Fibroblast of skin of right quadriceps (primary cell): ENCODE measurements at places on chromosomes 12 and 14.
A peak's percentile ranks its signal among the peaks of the same experiment; 100 is the strongest.

- DNase-seq: no peak
These were observed 81.2 kb downstream of the PITPNM2 start for GRCh38 chr12:123069436-123070266.

DNA sequence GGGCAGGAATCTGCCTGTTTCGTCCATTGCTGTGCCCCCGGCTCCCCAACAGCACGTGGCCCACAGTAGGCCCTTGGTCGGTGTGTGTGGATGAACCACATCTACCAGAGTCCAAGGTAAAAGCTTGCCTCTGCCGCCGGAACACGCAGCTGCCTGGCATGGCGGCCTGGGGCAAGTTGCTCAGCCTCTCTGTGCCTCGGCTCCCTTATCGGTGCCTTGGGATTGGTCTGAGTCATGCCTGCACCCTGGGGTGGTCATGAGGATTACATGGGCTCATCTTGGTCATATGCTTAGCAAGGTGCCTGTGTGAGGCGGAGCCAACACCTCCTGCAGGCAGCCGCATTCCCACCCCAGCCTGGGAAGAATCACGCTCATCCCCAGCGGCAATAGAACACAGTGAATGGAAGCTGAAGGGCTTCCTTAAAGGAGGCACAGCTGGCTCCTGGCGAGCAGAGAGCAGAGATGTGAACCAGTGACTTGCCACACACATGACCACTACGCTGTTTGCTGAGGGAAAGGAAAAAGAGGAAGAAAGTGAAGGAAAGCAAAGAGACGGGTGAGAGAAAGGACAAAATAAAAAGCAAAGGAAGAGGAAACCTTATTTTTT lies 5.5 kb upstream of the SCARB1 start:
- DNase-seq: no peak

- no peak for DNase-seq
These were observed 22.9 kb downstream of the CPSF2 start for GRCh38 chr14:92144708-92145107.

DNA sequence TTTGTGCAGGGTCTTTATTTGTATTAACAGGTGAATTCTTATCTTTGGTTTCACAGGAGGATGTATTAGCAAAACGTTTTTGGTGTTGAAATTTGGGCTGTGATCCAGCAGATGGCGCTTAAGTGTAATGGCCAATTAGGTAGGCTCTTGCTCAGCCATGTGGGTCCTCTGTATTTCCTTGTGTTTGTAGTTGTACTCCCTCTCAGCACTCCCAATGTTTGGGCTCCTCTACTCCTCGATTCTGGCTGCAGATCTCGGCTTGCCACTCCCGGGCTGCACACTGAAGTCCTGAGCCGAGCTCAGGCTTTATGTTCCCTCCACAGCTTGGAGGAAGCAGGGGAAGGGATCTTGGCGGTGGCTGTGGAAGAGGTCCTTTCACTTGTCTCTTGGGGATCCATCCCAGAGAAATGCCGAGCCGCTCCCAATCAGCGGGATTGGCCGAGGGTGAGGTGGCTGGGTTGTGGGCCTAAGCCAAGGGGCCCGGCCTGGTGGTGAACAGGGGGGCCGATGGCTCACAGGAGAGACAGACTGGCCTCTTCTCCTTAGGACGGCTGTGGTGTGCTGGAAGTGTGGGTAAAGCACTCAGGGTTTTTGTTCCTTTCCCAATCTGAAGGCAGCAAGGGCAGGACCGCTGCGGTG lies 133.7 kb downstream of the AEBP2 start:
- peak; percentile 55 for DNase-seq

DNA sequence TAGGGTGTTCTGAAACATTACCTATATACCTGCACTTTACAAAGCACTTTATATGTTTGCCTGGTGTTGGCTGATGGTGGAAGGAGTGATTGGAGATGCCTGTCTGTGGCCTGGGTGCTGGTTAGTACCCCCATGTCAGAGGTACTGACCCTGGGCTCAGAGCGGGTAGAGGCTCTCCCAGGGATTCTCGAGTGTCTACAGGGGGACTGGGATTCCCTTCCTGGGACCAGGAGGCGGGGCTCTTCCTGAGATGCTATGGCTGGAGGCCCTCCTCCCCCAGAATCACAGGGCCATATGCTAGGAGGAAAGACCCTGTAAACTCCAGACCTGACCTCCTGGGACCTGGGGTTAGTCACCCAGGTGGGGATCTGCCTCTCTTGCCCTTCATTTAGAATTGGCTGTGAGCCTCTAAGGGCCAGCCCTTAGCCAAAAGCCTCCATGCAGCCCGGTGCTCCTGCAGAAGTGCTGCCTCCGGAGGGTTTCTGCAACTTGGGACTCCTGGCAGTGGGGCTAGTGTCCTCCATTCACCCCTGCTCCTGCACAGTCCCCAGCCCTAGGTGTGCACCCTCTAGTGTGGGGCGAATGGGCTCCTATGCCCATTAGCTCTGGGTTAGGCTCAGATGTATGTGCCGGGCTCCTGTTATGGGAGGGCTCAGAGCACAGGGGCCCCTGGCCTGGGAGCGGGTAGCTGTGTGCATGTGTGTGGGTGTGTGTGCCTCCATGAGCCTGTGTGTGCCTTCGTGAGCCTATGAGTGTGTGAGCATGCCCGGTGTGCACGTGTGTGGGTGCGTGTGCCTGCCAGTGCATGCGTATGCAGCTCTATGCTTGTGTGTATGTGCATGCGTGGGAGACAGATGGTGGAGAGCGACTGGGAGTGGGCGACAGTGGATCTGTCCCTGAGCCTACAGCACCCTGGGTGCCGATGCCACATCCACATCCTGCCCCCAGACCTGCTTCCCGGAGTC lies 36.6 kb downstream of the RTL1 start:
- DNase-seq: no peak

DNA sequence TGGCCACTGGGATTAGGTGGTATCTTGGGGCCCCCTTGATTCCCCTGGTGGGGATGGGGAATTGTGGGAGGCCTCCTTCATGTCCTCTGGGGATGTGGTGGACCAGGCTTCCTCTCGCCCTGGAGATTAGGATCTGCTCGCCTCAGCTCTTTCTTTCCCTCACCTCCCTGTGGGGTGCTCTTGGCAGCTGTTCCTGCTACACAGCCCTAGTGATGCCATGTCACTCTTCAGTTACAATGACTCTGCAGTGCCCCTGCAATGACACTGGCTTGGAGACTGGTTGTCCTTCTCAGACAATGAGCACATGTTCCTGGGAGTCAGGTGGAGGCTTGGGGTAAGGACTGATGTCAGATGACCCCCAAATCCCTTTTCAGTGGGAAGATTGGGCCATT lies 83.9 kb downstream of the ADCK1 start:
- no peak for DNase-seq

- DNase-seq: no peak
These were observed 571 bp downstream of the ZNF891 start for GRCh38 chr12:133129368-133130037.

- DNase-seq: no peak
These were observed 46.5 kb downstream of the NT5DC3 start for GRCh38 chr12:103794309-103795213.

DNA sequence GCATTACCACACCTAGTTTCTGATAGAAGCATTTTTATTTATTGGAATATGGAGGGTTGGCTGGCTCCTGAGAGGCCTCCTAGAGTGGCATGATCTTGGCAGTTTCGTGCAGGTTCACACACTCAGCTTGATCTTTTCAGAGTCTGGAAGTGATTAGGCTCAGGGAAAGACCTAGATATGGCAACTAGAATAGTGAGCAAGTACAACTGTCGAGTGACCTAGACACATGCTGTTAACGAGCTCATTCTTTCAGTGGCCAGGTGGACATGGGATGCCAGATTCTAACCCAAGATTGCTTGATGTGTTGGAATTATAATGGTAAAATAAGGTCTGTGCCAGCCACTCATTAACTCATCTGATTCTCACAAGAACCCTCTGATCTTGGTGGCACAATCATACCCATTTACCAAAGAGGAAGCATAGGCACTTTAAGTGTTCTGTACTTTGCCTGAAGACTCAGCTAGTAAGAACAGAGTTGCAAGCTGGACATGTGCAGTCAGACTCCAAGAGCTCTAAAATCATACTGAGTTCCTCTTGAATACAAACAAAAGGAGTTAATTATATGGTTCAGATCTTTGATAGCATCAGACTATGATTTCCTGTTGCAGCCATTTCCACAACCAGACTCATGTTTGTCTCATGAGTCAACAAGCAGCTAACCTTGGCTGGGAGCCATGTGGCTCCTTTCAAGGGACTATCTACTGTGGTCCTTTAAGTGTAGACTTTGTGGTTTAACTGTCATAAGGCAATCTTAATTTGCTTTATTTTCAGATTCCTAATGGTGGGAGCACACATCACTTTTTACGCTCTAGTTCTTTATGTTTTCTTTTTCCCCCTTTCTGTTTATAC lies 144.2 kb downstream of the PLEKHA5 start:
- DNase-seq: peak; percentile 99

DNA sequence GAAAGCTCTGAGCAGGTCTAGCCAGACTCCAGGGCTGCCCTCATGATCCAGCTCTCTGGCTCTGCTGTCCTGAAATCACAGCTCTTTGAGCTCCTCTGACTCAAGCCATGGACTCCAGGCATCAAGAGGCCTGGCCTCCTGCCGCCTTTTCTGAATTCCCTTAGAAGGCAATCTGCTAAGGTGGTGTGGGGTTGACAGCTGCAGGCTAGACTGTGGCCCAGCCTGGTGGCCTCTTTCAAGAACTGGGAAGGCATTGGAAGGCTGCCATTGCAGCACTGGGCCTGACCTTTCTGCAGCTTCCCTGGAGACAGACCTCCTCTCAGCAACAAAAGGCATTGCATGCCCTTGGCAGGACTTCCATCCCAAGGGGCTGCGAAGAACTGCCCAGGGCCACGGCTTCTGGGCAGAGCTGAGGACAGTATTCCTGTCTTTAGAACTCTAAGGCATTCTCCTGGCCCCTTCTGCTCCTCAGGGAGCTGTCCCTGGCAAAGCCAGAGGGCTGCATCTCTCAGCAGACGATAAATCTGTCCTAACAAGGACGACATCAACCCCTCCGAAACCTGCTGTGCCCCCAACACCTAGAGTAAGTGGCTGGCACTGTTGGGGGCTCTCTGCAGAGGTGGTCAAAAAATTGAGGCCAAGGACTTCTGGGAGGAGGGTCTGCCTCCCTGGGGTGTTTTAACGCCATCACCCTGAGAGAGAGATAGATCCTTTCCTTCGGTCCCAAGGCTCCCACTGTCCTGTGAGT lies 115.6 kb downstream of the RBM19 start:
- DNase-seq: peak; percentile 10

DNA sequence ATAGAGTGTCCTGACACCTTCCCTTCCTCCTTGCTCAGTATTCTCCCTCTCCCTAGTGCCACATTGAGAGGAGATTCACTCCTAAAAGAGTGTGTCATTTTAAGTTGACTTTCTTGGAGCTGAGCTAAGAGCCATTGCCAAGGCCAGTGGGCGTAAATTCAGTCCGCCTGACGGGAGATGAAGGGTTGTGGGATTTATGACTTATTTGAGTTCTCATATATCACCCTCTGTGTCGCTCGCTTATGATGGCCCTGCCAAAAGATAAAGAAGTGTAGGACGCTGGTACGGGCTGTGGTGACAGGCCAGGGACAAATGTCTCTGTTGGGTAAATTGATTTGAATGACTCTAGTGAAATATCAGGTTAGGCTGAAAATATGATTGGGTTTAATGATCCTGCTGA lies 867.4 kb downstream of the NRXN3 start:
- no peak for DNase-seq

DNA sequence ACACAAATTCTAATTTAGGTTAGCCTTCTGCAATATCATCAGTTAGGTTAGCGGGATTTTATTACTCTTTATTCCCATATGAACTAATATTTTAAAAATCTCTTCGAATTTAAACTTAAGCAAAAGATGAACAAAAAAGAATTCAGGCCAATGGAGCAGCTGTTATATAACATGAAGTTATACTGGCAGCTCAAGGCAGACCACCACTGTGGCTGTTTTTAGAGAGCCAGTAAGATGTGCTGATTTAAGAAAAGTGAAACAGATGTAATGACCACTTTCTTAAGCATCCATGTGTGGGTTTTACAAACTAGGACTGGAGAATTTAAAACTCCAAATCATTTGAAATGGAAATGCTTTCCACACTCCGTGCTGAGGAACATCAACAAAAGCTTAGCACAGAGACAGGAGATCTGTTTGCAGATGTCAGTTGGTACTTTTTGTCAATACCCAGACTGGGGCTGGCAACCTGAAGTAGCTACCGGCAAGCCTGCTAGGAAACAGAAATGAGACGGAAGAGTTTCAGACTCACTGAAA lies 164.9 kb downstream of the TTC7B start:
- no peak for DNase-seq

DNA sequence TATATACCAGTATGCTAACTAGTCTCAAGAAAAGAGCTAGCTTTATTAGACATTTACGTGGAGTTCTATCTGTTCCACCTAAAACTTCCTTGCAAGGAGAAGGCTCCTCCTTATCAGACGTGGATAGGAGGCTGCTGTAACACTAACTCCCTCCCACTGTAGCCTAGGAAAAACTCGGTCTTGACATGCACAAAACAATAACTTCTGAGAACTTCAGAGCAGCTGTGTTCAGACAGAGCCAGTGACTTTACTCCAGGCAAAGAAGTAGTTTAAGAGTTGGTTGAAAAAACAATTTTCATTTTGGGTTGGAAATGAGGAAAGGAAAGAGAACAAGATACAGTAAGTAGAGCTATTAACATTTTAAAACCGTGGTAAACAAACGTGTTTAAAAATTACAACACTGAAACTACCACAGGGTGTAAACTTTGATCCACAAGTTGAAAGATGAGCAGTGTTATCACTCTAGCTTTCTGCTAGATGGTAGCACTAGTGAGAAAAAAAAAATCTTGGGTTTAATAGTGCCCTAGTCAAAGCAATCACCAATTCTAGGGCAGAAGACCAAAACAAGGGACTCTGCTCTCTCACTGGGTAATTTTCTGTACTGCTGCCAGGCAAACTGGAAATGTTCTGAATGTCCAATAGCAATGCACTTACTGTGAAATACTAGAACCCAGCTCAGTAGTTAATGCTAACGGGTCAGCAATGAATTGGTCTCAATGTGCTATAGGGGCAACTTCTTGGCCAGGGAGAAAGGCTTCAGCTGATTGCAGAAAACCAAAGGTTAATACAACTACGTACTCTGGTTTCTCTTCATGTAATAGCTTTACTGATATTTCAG lies 2.4 kb downstream of the ATF7 start:
- DNase-seq: peak; percentile 31

DNA sequence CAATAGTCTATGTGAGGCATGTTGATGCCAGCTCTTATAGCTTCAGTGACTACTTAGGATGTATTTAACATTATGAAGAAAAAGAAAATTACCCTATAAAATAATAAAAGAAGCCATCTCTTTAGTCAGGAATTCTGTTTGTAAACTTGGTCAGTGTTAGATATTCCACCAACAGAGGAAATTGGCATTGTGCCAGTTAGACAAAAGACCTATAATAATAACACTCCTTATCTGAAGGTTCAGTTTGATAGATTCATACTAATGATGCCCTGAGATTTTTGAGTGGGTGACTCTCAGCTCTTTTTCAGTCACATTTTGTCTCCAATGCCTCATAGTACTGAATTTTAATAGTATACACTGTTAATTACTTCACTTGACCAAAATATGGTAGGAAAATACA lies 6.6 kb downstream of the SYT10 start:
- no peak for DNase-seq

DNA sequence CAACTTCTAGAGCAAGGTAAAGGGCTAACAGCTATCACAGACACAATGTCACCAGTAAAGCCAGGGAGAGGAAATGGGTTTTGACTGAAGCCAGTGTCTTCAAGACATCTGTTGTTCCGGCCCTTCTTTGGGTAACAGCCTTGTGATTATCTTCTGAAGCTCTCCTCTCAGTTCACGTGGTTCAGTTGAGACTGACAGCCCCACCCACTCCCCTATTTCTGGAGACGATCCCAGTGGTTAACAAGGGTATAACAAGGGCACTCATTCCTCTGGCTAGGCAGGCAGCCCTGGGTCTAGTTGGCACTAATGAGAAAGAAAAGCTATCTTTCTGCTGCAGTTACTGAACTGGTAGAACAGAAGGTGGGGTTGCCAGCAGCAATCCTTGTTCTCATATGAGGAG lies 6.9 kb downstream of the GNPTAB start:
- DNase-seq: no peak
